ENCODE measurements at places on chromosomes 16 and 17.

DNA sequence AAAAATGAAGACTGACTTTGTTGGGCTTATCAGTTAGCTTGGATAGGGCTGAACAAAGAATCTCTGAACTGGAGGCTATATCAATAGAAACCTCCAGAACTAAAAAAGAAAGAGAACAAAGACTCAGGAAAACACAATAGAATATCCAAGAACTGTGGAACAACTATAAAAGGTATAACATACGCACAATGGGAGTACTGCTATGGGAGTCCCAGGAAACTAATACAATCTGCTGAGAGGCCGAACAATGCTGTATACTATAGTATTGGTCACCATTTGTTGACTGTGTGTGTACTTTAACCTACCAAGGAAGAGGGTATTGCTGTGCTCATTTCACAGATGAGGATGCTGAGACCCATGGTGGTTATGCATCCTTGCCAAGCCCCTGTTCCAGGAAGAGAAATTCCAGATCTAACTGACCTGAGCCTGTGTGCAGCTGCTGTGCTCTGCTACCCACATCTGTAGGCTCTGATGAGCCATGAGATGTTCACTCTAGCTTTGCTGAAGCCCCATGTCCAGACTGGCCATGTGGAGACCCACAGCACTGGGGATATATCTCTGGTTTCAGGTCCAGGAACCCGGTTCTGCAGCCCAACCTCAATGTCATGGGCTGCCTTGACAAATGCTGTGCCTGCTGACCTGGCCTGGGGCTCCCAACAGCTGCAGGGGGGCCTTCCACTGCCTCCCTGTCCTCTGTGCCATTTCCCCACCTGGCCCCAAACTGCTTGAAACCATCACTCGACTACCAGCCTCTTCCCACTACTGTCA, 254.3 kb upstream of the TNRC6C start:
- no peak for DNase-seq

DNA sequence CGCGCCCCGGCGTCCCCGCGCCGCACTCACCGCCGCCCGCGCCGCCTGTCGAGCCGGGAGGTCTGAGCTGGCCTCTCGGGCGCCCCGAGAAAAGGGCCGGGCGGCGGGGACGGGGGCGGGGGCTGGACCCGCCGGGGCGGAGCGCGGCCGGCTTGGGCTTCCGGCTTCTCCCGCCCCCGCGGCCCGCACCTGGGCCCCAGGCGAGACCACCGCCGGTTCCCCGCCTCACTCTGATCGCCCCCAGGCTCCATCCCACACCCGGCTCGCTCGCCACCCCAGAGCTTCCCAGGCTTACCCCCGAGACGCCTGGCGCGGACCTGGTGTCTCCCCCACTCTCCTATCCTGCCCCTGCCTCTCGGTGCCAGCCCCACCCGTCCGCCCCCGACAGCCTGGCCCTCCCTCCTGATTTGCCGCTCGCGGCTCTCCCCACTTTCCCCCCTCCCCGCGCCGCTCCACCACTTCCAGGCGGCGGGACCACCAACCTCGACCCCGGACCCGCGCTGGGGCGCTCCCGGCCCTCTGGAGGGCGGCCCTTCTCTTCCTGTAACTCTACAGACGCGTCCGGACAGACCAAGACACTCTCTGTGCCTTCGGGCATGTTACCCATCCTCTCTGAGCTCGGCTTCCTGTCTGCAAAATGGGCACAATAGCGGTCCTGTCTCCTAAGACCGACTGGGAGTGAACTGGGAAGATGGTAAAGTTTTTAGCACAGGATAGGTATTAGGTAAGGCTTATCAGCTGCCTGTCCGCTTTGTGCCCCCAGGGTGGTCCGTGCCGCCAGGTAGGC, at the start of gene LITAF:
LITAF (minus strand) TSS at position 64 of the 787 bp plus-strand sequence. CDS start 30,189 bp downstream, outside the sequence.
- peak; percentile 30 for DNase-seq

DNA sequence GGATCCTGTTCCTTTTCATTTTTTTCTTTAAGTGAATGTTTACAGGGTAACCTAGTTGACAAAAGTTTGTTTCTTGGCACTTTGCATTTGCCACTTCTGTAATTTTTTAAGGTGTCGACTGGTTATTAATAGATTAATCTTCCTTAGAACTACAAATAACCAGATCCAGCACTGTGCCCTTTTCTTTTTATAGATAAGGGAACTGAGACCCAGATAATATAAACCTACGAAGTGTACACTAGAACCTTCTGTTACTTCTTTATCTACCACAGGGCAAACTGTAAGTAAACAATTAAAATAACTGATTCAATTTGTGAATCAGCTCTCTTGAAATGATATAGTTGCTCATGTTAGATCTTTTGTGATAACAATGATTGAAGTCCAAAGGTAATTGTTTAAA, 55.4 kb downstream of the NLK start:
- no peak for DNase-seq

DNA sequence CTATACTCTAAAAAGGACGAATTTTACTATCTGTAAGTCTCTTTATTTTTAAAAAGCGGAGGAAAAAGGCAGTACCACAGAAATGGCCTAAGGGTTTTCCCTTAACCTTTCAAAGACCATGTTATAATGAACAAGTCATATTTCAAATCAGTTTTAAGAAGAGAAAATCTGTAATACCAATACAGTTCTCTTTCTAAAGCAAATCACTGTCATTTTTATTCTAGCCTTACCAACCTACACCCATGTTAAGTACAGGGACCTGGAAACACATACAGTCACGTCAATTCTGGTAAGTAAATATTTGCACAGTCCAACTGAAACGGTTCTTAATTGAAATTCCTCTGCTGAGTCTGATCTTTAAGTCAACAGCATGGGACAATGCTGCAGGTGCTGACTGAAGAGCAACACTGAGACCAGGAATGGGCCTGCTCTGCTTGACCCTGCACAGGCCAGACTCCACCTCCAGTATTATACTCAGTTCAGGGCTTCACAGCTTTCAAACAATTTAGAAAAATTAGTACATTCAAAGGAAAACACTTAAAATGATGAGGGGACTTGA, 20.2 kb downstream of the MBTPS1 start:
- DNase-seq: no peak

Data from NCI-H1694 treated with DMSO at 0.1 percent for 48 hours (cell line).